ENCODE measurements at places on chromosomes 5 and 9. TPM values are rescaled to one million over a fixed set of nuclear protein-coding genes. Genes with fewer than 3 reads are reported as not detected.

The TMEM252 gene
- not detected for total RNA-seq

The ANKRD18B gene
- 0.79 TPM for total RNA-seq

The ZMAT2 gene
- 58.6 TPM for total RNA-seq

The BNC2 gene
- not detected for total RNA-seq

The TNC gene
- total RNA-seq, result 0.32 TPM

The PCA3 gene
- not detected for total RNA-seq

The FOXD4 gene
- 0.15 TPM for total RNA-seq

The FAM81B gene
- not detected for total RNA-seq

The PCDHGA11 gene
- total RNA-seq, result not detected

The ENTPD2 gene
- not detected for total RNA-seq

The DTWD2 gene
- 2.6 TPM for total RNA-seq

The SLC31A2 gene
- total RNA-seq, result 2.9 TPM

The GFI1B gene
- total RNA-seq, result not detected

The LCNL1 gene
- not detected for total RNA-seq

The MARCOL gene
- not detected for total RNA-seq
